Activated CD8-positive, alpha-beta memory T cell treated with anti-CD3 and anti-CD28 coated beads, Interleukin-2, amount 10 ng/mL, durations not matched to agents 7 days and 5 days (primary cell): ENCODE measurements at places on chromosomes 2 and 18. TPM values are rescaled to one million over a fixed set of nuclear protein-coding genes. Genes with fewer than 3 reads are reported as not detected.

- DNase-seq: no peak
Measured at GRCh38 chr2:17667898-17668297, 85.7 kb downstream of the SMC6 start.

DNA sequence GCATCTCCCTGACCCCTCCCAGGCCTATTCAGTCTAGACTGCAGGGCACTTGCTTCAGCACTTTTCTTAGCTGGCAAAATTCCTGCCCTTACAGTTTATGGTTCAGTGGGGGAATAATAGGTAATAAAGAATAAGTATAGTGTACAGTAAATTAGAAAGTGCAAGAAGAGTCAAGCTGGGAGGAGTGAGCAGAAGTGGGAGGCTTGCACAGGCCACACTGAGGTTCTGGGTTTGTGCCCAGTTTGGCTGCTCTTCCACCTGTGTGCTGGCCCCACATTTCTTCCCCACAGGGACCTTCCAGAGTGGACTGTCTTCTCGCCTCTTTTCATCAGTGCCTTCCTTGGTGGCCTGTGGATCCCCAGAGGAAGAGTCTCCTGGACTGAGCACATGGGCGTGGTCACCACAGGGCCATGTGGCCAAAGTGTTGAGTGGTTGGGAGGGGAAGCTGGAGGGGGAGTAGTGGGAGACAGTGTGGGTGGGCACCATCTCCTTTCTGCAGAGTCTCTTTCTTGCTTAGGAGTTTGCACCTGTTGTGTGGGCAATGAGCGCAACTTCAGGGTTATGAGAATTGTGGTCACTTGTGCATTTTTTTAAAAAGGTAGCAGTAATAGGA lies 128.6 kb upstream of the ZSWIM2 start:
- no peak for DNase-seq

PLEKHH2 gene
- 0.54 TPM for total RNA-seq

DNA sequence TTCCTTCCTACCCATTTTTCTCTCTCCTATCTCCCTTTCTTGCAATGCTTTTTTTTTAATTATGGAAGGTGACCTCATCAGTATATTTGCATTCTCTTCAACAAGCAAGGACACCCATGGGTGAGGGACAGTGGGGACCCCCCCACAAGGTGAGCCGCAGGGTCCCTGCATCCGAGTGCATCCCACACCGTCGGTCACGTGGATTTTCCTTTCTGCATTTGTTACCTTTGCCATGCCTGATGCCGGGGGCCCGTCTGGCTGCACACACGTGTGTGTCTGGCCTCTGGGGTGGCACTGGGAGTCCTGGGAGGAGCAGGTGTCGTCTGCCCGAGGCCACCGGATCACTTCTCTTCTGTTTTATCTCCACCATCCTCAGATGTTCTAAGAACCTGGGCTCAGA lies 30.1 kb upstream of the SNTG2 start:
- no peak for DNase-seq

VIT gene
- total RNA-seq: not detected

DNA sequence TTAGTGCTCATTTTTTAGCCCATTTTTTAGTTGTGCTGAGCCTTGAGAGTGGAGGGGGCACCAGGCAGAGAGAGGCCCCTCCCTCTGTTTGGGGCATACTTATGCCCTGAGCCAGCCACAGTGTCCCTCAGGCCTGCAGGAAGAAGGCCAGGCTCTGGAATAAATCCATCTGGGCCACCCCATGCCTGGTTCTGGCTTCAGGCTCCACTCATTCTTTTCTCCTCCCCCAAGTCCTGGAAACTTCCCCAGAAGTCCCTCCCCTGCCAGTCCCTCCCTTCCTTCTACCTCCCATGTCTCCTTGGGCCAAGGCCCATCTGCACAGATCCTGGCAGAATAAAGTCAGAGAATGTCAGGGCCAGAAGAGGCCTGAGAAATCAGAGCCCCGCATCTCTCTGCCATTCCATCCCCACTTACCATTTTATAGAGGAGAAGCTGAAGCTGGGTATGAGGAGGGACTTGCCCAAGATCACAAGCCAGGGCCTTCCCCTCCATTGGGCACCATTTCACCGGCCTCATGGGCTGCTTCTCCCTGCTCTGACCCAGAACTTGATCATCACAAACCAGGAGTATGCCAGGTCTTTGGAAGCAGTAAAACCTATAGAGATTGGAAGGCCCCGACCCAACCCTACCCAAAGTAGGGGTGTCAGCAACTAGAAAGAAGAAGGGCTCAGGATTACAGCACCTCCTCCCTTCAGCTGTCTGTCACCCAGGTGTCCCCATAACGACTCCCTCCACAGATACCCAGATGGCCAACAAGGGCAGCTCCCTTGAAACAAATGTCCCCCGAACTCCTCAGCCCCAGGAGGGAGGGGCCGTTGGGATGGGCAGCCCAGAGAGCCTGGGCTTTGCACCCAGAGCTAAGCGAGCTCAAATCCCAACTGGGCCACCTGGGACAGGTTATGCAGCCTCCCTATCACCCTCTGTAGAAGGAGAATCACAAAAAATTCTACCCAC lies 108.4 kb downstream of the POLR1A start:
- no peak for DNase-seq

TSPYL6 gene
- total RNA-seq: not detected

- no peak for DNase-seq
Measured at GRCh38 chr2:20033322-20033721, 18.1 kb downstream of the LAPTM4A start.

- DNase-seq: no peak
Measured at GRCh38 chr2:29398384-29399237, 283.4 kb downstream of the CLIP4 start.

DNA sequence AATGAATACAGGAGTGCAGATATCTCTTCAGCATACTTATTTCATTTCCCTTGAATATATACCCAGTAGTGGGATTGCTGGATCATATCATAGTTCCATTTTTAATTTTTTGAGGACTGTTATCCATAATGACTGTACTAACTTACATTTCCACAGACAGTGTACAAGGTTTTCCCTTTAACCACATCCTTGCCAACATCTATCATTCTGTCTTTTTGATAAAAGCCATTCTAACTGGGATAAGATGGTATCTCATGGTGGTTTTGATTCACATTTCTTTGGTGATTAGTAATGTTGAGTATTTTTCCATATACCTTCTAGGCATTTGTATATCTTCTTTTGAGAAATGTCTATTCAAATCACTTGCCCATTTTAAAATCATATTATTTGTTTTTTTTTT lies 325.2 kb downstream of the CYP26B1 start:
- no peak for DNase-seq

- DNase-seq: no peak
Measured at GRCh38 chr2:82539280-82539621, 1919.8 kb downstream of the SUCLG1 start.

TFCP2L1 gene
- total RNA-seq: 0.14 TPM

- no peak for DNase-seq
Measured at GRCh38 chr2:64063924-64064331, 44.7 kb upstream of the VPS54 start.
